ENCODE measurements at places on chromosomes 2 and 18.
A peak's percentile ranks its signal among the peaks of the same experiment; 100 is the strongest.

GRCh38 chr2:189657867-189658266 lies 3.4 kb upstream of the ASNSD1 start:
- no peak for DNase-seq

- no peak for DNase-seq
These were observed 63.3 kb downstream of the DTNA start for GRCh38 chr18:34773378-34773777.

- DNase-seq = no peak
These were observed 594.6 kb downstream of the ADCYAP1 start for GRCh38 chr18:1499265-1499664.

DNA sequence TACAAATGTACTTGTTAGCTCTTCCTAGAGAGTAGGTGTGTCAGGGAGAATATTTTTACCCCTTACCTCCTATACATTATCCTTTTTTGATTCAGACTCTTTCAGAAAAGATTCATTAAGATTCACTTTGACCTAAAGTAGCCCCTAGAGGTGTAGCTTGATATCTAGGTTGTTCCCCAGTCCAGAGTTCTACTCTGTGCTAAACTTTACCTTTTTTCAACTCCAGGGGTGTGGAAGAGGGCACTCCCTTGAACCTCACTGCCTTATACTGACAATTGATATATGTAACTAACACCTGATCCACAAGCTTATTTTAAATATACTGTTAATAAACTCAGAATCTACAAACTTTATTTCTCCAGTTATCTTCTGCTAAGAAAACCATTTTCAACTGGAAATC lies 30.0 kb downstream of the AFTPH start:
- DNase-seq = no peak

GRCh38 chr2:120747281-120747680 lies 11.6 kb downstream of the GLI2 start:
- no peak for DNase-seq

- no peak for DNase-seq
These were observed 565.9 kb upstream of the ID2 start for GRCh38 chr2:8115966-8116365.

GRCh38 chr2:129319422-129319717 lies 660.1 kb upstream of the RAB6C start:
- DNase-seq = no peak

- DNase-seq = peak; percentile 10
These were observed 5.1 kb upstream of the STEAP3 start for GRCh38 chr2:119218478-119219064.

DNA sequence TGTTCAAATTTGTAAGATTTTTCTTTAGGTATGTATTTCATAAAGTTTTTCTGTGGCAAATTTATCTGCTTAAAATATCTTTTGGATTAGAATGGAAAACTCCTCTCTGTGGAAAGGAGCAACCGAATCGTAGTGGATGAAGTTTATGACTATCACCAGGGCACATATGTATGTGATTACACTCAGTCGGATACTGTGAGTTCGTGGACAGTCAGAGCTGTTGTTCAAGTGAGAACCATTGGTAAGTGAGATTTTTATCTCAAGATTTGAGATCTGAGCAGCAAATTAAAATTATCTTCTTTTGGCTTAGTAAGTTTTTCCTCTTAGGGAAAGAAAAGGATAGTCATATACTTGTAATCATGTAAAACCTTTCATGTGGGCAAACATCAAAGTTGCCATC lies 14.2 kb downstream of the IL18RAP start:
- DNase-seq = no peak

- DNase-seq = peak; percentile 35
These were observed 782 bp downstream of the MTA3 start for GRCh38 chr2:42569116-42569711.

- no peak for DNase-seq
These were observed 228.6 kb downstream of the ZNF516 start for GRCh38 chr18:76266236-76266991.

DNA sequence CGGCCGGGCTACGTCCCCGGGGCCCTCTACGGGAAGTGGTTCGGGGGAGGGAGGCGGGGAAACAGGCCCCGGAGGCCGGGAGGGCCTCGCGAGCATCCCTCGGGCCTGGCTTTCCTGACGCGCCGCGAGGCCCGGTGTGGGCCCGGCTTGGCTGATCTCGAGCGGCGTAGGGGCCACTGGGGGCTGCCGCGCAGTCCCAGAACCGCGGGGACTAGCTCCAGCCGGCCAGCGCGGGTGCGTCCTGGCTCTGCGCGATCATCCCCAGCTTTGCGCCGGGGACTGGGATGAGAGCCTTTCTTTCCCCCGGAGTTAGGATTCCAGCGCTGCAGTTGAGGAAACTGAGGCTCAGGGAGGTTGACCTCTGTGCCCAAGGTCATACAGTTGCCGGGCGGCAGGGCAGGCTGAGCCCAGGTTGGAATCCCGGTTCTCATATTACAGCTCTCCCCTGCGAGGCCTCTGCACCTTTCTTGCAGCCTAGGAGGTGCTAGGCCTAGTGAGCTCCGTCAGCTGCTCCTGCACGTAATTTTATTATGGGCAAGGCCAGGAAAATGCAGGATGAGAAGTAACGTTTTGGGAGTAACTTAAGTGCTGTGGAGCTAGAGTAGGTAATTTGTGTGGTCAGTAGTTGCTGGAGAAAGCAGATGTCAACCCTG lies 501 bp downstream of the LPIN1 start:
- DNase-seq = no peak

DNA sequence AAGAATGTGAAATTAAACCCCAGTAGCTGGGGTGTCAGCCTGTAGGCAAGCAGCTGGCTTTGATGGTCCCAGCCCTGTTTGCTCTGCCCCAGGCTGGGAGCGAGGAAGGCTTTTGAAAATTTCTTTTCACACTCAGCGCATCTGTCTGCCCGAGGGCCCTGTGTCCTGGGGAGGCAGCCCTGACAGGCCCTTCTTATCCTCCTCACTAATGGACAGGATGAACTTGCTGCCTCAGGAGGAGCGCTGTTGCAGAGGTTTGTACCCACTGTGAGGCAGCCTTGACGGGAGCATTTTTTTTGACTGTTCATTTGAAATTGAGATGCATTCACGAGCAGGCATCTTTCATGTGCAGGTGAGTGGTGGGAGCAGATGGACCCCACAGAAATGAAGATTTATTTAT lies 62.4 kb downstream of the SERPINB8 start:
- DNase-seq = no peak

GRCh38 chr2:240713928-240714746 lies 22.5 kb downstream of the AQP12A start:
- no peak for DNase-seq

DNA sequence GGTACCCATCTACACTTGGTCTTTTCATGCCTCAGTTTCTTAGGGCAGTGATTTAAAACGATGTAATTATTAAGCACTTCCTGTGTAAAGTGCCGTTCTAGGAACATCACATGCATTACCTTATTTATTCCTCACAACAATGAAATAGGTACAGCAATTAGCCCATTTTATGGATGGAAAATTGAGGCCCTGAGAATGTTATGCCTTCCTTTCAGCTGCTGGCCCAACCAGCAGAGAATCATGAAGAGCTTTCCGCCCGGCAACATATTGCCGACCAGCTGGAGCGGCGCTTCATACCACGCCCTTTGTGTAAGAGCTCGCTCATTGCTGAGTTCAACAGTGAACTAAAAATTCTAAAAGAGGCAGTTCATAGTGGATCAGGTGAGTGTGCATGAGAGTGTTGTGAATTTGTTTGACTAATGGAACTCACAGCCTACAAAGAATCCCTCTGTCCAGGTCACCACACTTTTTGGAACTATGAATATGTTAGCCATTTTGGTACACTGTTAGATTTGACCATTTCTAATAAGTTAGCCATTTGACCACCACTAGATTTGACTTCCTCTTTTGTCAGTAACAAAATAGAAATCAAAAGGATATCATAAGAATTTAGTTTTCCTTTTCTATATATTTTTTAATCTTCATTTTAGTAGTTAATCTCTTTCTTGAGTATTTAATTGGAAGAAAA lies 25.6 kb upstream of the RPE start:
- DNase-seq = no peak

GRCh38 chr2:47402805-47403608 lies at the start of gene MSH2:
TSS of gene MSH2 (plus strand) at chr2:47403156. CDS start at chr2:47403192, 36 bp downstream.
- peak; percentile 85 for DNase-seq

- DNase-seq = no peak
These were observed 22.9 kb upstream of the STAM2 start for GRCh38 chr2:152198499-152198898.

DNA sequence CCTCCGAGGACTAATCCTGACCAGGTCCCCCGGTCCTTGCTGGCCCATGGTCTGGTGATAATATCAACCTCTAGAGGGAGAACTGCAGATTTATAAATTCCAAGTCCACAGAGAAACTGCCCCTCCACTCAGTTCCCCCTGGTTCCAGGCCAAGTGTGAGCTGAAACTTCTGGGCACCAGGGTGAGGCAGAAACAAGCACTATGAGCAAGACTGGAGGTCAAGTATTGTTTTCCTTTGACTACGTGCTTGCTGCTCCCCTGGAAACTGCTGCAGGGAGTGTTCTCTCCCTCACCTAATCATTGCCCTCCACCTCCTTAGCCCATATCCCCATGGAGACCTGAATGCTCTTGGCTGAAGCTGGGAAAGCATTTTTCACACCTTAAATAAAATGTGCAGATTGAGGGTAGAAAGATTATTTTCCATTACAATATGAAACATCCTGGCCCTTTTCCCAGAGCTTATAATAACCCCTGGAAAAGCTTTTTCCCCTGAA lies 135.2 kb downstream of the RDH14 start:
- no peak for DNase-seq

DNA sequence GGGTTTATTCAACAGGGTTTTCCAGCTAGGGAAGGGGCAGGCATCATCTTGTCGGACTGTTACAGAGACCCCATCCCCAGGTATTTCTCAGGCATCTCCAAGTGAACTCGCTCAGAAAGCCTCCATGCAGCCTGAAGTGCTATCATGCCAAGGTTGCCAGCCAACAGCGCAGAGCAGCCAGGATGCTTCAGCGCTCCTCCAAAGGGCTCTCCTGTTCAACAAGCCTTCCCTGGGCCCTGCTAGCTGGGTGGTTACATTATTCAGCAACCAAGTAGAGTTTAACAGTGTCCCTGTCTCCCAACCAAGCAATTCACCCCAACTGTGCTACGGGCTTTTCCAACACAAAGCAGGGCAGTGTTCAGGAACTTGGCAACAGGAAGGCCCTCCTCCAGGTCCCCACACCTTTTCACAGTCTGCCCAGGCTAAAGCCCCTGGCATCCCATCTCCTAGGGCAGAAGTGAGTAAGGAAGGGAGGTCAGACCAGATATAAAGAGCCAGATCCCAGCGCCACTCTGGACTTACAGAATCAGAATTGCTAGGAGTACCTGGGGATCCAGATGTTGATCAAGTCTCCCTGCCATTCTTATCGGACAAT lies 52.9 kb downstream of the ZBTB7C start:
- no peak for DNase-seq

- peak; percentile 69 for DNase-seq
These were observed 3.1 kb upstream of the MATN3 start for GRCh38 chr2:20015482-20016083.

DNA sequence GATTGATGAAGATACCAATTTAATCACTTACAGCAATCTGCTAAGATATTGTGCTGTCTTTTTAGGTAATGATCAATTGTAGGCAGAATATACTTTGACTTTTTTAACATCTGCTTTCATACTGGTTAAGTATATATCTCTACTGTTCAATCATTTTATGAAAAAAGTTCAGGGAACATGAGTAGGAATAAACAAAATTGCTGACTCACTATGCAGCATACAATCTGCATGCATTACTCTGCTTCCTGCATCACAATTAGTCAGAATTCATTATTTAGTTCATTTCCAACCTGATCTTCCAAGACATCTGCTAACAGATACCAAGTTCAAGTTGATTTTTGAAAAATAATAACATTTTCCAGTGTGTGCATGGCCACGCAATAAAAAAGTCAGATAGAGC lies 1430.4 kb upstream of the LRRTM1 start:
- no peak for DNase-seq

DNA sequence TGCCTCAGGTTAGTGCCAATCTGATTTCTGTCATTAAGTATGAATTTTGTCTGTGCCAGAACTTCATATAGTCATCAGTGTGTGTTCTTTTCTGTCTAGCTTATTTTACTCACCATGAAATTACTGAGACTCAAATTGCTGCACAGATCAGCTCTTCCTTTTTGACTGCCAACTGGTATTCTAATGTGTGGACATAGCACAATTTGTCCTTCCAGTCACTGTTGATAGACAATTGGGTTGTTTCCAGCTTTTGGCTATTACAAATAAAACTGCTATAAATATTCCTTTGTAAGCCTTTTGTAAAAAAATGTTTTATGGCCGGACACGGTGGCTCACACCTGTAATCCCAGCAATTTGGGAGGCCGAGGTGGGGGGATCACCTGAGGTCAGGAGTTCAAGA lies 7.7 kb downstream of the SH3YL1 start:
- DNase-seq = no peak

- DNase-seq = no peak
These were observed 811.3 kb downstream of the CPS1 start for GRCh38 chr2:211367711-211368110.

DNA sequence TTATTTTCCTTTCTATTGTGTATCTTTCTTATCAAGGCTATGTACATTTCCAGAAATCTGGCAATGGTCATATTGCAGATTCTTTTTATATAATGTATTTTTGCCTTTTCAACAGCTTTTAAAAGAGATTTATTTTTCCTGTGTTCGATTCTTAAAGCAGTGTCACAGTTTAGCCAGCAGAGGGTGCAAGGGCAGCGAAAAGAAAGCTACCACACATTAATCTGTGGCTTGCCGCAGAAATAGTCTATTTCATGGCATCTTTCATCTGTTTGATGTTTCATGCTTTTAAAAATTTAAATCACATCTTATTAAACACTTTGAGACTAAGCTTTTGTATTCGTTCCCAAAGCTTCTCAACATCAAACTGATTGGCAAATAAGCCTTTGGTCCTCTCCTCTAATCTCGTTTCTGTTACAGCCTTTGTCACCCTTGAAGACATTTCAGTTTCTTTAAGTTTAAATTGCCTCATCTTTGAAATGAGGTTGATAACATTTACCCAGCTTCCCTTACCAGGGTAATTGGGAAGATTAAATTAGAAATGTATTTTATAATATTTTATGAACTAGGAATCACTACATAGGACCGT lies 73.3 kb downstream of the PIK3C3 start:
- DNase-seq = no peak

DNA sequence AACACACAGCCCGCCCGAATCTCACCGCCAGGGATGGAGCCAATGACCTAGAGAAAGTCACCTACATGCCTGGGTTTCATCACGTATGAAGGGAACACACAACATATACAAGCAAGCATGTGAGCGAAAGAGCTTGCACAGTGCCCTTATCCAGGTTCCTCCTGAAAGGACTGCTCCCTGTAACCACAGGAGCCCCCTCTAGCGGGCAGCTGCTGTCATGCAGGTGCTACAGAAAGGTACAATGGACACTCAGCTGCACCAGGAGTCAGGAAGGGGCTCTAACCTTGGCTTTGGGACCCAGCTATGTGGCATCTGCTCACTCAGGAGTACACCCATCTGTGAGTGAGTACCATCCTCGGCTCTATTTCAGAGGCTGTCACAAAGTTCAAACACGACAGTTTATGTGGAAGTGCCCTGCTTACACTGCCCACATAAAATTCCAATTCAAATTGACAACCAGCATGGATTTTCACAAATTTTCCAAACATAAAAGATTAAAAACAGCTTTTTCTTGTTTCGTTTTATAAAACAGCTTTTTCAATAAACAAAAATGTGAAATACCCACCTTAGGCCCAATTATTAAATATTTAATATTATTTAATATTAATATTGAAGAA lies 3.5 kb downstream of the NDUFA10 start:
- DNase-seq = peak; percentile 75

All from natural killer cell (primary cell).